ENCODE measurements at places on chromosomes 16 and 17.

DNA sequence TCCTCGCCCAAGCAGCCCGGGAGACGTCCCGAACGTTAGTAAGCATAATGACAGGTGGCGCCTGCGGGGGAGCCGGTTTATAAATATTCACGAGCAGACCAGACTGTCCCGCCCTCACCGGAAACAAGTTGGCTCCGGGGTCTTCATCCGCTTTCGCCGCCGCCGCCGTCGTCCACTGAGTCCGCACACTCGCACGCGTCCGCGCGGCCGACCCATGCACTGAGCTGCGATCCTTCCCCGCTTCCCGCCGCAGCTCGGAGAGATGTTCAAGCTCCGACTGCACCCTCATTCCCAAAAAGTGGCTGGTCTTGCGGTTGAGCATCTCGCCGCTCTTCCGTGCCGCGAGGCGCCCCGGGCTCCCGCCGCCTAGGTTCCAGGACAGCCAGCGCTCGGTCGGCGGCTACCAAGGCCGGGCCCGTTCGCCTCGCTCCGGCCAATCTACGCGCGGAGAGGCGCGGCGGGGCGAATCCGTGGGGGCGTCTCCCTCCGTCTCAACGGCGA is 385 bp downstream of the CFAP119 start:
- DNase-seq, result no peak

DNA sequence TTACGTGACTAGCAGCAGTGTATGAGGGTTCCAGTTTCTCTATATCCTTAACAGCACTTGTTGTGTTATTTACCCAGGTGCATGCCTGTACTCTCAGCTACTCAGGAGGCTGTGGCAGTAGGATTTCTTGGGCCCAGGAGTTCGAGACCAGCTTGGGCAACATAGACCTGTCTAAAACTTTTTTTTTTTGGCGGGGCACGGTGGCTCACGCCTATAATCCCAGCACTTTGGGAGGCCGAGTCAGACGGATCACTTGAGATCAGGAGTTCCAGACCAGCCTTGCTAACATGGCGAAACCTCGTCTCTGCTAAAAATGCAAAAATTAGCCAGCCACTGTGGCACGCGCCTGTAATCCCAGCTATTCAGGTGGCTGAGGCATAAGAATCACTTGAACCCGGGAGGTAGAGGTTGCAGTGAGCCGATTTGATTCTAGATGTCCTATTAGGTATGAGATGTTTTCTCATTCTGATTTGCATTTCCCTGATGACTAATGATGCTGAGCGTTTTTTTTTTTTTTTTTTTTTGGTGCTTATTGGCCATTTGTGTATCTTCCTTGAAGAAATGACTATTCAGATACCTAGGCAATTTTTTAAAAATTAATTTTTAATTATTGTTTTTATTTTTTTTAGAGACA is 13.4 kb downstream of the CASC3 start:
- no peak for DNase-seq

DNA sequence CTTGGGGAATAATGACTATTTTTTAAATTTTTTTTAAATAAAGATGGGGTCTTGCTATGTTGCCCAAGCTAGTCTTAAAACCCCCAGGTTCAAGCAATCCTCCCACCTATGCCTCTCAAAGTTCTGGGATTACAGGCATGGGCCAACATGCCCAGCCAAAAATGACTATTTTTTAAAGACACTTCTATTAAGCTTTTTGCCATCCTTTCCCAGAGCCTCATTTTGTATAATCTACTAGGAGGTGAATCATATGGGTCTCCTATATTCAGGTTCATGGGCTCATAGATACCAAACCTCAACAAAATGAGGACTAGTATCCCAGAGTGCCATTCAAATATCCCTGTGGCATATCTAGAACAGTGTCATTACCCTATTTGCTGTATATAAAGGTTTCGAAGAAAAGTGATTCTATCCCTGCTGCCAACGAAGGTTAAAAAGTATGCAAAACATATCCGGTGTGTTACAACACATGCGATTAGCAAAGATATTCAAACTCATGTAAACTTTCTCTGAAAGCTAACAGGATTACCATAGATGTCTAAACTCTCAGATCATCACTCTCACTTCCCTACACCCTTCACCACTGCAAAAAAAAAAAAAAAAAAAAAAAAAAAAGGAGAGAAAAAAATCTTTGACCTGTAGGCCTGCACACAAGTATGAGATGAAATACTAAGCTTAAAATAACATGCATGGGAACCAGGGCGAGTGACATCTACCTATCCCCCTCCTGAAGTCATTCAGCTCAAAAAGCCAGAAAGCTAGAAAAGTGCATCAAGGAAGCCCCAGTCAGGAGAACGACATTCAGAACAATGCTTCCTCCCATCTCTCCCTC is 23.5 kb downstream of the XPO6 start:
- DNase-seq, result no peak

DNA sequence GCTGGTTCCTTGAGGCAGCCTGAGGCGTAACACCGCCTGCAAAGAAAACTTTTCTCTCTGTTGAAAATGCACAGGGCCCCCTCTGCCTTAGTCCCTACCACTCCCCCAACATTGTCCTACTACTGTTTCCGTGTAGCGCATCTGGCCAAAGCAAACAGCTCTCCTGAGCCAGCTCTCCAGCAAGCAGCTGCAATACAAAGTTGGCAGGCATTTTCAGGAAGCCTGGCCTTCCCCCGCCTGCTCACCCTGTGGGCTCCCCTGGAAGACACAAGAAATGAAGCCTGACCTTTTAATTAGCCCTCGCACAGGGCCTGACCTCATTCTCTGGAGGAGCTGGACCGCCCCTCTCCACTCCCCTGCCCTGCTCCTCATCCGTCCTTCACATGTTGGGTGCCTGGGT is 66.7 kb downstream of the SOX9 start:
- no peak for DNase-seq

DNA sequence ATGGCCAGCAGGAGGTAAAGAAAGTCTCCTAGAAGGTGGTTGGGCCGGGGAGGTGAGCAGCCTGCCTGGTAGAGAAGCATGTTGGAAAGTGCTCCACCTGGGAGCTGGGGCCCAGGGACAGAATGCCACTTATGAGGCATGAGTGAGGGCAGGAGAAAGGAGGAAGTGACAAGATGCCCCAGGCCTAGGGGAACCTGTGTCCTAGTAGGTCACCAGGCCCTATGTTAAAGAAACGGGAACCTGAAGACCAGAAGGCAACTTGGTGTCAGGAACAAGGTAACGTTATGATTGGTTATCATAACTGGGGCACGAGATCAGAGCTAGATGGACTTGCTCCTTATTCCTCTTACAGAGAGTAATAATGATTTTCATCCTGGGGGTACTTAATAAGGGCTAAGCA is 34.3 kb downstream of the PITPNC1 start:
- no peak for DNase-seq

- no peak for DNase-seq
Measured at GRCh38 chr17:34351096-34351495, 5.2 kb upstream of the CCL13 start.

GRCh38 chr17:73297934-73298861 is 13.6 kb downstream of the CDC42EP4 start:
- no peak for DNase-seq

Data from HS-5 (cell line).